ENCODE measurements at places on chromosomes 2 and 18. TPM values are rescaled to one million over a fixed set of nuclear protein-coding genes. Genes with fewer than 3 reads are reported as not detected.

GRCh38 chr18:48913775-48914174 is 37.0 kb downstream of the SMAD7 start:
- no peak for DNase-seq

- no peak for DNase-seq
Observed at GRCh38 chr18:51622702-51623101, 425.2 kb upstream of the MEX3C start.

DNA sequence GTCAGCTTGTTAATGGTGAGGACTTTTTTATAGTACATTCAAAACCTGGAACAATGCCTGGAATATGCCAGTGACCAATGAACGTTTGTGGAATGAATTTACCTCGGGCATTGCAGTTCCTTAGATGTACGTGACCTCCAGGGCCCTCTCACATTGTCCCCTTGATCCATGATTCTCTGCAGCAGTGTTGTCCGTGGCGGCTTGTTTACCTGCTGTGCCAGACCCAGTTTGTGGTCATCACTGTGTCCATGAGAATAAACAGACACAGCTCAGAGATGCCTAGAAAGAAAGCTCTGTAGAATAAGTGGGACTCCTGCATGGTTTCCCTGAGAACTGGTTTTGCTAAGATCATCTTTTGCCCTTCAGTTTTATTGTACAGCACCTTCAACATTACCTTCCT is 1132.2 kb downstream of the DPP10 start:
- no peak for DNase-seq

GRCh38 chr18:70200286-70200685 is 5.2 kb downstream of the RTTN start:
- DNase-seq, result no peak

DNA sequence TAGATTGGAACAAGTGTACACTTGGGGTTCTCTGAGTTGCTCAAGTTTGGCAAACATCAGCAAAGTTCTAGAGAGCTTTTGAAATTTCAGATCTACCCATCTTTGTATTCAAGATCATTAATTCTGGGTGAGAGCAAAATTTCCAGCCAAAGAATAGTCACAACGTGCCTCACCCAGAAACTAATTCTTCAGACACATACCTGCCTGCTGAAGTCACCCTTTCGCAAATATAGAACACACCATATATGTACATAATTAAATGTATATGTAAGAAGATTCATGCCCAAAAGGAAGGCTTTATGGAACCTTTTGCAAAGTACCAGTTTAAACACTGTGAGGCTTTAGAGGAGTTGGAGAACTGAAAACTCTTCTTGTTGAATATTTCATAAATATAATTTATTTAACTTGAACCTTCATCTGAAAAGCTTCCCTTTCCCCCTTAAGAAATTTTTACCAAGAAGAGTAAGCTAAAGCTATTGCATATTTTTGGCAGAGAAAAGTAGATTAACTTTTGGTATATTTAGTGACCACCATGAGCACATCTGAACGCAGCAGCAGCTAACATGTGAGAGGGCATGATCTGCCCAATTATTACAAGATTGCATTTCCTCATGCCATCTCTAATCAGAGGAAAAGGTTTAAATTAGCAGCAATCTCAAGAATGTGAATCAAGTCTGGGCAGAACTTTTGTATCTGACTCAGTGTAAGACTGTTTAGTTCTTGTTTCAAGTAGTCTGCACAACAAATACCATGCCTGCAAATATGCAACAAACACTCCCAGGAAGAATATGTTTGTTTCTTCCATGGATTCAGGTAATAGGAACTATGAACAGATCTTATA is 8.2 kb downstream of the RND3 start:
- DNase-seq, result no peak

Gene SERPINB11
- not detected for polyA plus RNA-seq

Gene ABCG8
- polyA plus RNA-seq, result not detected

Gene MYL12A
- polyA plus RNA-seq, result 1,360 TPM

Gene ZSWIM2
- polyA plus RNA-seq, result 0.28 TPM

GRCh38 chr2:207531032-207531952 is 1.5 kb downstream of the CREB1 start:
- peak; percentile 50 for DNase-seq

Gene GKN1
- not detected for polyA plus RNA-seq

DNA sequence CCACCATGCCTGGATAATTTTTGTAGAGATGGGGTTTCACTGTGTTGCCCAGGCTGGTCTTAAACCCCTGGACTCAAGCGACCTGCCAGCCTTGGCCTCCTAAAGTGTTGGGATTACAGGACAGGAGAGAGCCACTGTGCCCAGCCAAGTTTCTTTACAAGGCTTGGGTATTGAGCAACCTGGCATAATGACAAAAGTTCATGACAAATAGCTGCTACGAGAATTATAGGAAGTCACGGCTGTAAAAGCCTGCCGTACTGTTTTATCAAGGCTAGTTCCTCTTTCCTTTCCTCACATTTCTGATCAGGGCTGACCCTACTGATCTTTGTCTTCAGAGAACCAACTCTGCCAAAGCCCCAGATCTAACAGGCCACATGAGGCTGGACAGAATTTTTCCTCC is 490.4 kb upstream of the SPRED2 start:
- DNase-seq, result peak; percentile 77

Gene VSNL1
- polyA plus RNA-seq, result not detected

Gene RAMP1
- not detected for polyA plus RNA-seq

DNA sequence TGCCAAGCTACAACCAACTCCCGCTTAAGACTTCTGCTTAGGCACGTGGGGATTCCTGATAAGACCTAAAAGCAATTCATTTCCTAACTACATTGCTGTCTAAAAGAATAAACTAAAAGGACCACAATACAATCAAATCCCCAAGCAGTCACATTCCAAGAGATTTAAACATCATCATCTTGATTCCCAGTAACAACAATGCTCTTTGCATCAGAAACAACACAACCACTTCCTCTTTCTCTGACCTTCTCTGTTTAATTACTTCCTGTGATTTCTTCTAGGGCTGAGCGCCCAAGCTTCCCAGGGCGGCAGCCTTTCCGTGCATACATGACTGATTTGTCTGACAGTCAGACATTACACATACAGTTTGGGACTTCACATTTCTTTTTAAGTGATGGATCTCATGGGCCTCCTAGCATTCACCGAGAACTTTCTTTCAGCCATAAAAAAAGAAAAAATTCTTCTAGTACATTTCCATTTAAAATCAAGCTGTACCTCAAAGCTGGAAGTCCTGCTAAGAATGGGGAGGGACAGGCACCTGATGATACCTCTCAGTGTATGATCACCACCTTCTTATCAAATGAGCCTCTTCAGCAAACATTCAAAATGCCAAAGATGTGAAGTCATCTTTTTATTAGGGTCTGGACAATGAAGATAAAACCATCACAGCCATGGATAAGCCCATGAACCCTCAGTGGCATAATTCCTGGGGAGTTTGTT is 11.5 kb downstream of the SPRED2 start:
- peak; percentile 80 for DNase-seq

- no peak for DNase-seq
Observed at GRCh38 chr2:86062043-86062442, 43.6 kb downstream of the POLR1A start.

DNA sequence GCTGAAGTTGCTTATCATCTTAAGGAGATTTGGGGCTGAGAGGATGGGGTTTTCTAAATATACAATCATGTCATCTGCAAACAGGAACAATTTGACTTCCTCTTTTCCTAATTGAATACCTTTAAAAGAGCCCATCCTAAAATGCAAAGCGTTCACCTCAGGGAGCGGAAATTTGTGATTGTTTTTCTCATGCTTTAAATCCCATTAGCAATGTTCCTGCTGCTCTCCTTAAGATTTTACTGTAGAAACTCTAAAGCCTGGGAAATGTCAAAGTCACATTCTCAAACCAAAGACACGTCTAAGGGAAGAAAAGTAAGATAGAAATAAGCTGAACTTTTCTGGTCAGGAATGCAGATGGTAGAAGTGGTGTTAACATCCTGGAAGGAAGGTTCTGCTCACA is 285.8 kb upstream of the MAP2 start:
- no peak for DNase-seq

- DNase-seq, result peak; percentile 38
Observed at GRCh38 chr2:86623043-86623493, 597 bp downstream of the RNF103 start.

Gene PLB1
- polyA plus RNA-seq, result 20.2 TPM

Gene FKBP1B
- 7.2 TPM for polyA plus RNA-seq

- DNase-seq, result no peak
Observed at GRCh38 chr2:171991027-171991426, 8.7 kb upstream of the METAP1D start.

- DNase-seq, result no peak
Observed at GRCh38 chr2:57542081-57542480, 504.5 kb upstream of the VRK2 start.

GRCh38 chr2:60540074-60540473 is 13.4 kb downstream of the BCL11A start:
- DNase-seq, result peak; percentile 53

DNA sequence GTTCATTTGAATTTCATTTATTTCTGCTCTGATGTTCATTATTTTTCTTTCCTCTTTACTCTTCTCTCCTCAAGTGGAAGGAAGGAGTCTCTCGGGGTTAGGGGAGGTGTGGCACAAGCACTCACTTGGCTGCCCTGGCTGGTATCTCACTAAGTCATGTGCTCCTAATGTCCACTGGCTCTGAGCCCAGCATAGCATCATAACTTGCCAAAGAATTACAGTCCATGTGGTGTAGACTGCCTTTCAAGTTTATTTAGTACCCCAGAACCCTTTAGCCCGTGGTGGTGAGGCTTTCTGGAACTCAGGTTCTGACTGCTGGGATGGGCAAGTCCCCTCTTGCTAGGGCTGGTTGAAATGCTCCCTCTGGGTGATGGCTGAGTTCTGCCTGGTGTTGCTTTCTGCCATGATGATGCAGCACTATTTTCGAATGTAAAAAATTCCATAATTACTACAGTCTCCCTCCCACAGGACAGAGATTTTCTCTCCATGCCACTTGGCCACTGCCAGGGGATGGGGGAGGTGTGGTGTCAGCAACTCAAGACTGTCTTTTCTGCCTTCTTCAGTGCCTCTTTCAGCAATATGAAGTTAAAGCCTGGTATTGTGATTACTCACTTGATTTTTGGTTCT is 22.2 kb downstream of the SPAG16 start:
- DNase-seq, result no peak

DNA sequence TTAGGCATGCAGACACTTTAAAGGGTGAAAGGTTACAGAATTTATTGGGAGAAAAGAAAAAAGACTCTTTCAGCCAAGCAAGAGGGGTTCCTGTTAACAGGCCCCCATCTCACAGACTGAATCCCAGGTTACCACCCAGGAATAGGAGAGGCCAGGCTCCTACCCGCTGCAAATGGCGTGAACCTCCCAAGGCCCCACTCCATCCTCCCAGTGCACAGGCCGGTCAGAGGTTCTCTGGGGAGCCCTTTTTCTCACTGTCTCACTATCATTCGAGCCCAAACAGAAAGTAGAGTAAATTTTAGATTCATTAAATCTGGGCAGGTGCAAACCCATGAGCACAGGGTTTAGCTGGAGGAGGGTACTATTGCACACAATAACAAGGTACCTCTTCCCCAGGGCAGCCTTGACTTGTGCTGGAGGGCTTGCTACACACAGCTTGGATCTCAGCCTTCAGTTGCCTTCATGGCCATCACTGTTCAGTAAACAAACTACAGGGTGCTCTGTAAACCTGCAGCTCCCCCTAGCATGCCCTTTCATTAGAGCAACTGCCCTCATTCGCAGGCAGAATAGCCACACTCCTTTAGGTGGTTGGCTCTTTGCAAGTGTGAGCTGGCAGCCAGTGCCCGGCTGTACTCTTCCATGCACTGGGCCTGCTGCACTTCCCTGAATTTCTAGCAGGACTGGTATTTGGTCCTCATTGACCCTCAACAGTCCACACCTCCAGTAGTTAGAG is 7.3 kb upstream of the PLEK start:
- peak; percentile 57 for DNase-seq

Gene CCDC74A
- not detected for polyA plus RNA-seq

DNA sequence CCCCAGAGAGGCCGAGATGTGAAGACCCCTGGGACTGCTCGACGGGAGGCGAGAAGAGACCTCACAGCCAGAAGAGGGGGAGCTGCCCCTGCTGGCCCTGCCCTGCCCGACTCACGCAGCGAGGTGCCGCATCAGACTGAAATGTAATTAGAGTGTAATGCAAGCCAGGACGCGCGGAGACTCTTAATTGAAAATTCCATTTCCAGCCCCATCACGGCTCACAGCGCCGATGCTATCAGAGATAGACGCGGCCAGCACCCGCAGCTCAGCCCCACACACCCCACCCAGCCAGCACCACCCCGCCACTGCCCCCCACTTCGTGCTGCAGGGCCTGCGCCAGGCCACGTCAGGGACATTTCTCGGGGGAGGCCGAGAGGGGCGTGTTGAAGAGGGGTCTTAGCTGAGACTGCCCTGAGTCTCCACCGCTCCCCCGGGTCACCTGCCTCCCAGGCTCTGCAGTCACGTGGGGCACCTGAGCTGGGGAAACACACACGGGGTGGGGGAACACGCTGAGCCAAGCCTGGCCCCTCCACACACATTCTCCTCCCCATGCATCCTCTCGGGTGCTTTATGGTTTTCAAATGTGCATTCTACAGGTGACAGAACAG is 78.1 kb downstream of the TEX51 start:
- DNase-seq, result no peak

- DNase-seq, result no peak
Observed at GRCh38 chr2:38202713-38203445, 126.9 kb upstream of the CYP1B1 start.

Gene NRP2
- polyA plus RNA-seq, result 1.6 TPM

DNA sequence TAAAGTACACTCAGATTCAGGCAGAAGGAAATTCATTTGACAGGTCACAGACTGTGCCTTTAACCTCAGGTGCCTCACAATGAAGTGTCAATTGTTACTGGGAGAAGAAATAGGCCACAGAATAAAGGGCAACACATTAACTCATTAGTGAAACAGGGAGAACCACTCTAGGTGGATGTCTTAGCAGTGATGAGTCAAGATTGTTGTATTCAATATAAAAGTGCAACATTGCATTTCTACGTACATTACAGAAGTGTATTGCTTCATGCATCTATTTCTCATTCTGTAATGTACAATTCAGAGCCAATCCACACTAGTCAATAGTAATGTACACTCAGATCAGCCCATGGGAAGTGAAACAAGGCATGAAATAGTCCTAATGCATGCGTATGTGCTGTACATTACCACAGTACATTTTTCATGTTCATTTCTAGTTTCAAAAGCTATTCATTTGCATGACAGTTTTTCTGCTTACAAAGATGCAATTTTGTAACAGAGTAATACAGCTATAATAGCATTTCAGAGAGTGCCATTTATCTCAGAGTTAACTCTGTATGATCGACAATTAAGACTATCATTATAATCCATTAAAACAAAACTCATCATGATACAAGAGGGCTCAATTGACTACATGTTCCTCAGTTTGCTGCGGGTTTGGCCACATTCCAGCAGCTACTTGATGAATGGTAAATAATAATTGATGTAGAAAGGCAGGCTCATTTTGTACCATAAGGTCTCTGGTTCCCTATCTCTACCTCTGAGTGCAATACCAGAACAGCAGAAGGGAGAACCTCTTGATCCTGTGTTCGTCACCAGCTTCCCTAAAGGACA is 12.2 kb upstream of the ARL5A start:
- peak; percentile 75 for DNase-seq

DNA sequence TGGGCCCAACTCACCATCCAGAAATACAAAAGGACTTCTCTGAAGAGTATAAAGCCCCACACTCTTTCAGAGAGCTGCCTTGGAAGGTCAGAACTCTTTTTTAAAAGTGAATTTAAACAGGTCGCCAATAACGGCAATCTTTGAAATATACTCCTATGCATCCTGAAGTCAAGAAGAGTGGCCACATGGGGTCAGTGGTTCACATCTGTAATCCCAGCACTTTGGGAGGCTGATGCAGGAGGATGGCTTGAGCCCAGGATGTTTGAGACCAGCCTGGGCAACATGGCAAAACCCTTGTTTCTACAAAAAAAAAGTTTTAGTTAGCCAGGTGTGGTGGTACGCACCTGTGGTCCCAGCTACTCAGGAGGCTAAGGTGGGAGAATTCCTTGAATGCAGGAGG is 68.1 kb upstream of the FZD7 start:
- DNase-seq, result no peak

Gene LRRC30
- polyA plus RNA-seq, result not detected
